ENCODE measurements at places on chromosomes 5 and 9.

DNA sequence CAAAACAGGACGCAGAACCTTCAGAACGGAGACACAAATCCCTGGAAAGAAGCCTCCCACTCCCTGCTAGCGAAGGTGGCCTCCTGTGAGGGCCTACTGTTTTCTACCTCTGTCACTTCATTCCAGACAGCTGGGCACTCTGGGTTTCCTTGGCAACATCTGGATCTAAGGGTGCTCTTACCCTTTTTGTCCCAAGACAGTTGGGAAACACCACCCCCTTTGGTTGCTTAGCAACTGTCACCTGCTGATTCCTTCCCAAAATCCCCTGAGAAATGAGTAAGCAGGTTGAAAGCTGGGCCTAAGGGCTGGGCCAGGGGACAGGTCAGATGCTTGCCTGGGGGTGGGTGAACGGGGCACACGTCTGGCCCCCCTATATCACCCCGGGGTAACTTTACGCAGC is 29.4 kb downstream of the NANS start:
- no peak for DNase-seq

DNA sequence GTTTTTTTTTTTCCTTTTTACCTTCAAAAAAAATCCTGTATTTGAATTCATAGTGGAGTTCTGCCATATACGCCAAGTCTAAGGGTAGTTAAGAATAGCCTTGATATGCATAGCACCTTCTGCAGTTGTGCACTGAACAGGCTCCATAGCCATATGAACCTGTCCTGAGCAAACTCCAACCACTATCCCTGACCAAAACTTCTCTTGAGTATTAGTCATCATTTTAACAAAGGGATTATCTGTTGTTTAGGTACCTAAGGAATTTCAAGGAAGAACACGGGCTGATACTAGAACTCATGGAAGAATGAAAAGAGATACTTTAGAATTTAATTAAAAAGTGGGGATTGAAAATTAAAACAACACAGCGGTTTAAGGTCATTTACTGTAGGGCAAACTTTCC is 1.9 kb upstream of the FBXO38 start:
- no peak for DNase-seq

GRCh38 chr9:34520505-34521385 is 2.0 kb downstream of the ENHO start:
- no peak for DNase-seq

DNA sequence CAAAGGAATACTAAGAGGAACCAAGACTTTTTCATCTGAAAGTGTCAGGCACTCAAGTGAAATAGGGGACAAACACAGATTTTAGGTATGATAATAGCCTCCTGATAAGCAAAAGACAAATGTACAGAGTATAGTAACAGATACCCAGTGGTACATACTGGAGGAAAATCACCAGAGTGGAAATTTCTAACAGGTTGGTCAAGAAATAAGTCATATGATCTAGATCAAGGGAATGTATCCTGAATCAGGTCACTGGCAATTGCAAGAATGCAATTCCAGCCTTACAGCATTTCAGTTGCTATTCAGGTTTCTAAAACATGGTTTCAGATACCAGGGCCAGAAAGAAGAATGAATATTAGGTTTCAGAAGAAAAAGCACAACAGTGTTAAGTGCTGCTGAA is 82.2 kb upstream of the SLCO6A1 start:
- no peak for DNase-seq

DNA sequence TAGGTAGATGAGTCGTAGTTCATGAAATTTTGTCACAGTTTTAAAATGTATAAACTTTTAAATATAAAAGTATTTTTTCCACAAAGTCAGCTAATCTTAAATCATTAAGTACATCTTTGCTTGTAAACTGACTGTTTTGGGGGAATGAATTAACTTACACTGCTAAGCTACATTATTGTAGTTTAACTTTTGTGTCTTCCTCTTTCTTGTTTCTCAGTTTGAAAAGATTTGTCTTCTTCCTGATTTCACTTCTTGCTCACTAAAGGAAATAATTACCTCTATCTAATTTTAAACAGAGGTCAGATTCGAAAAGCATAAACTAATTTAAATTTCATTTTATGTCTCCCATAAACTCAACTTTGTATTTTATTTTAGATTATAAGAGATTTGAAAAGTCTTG is 5.7 kb downstream of the NIPSNAP3B start:
- DNase-seq: no peak

- DNase-seq: no peak
Measured at GRCh38 chr5:172841256-172841655, 7.2 kb downstream of the ERGIC1 start.

DNA sequence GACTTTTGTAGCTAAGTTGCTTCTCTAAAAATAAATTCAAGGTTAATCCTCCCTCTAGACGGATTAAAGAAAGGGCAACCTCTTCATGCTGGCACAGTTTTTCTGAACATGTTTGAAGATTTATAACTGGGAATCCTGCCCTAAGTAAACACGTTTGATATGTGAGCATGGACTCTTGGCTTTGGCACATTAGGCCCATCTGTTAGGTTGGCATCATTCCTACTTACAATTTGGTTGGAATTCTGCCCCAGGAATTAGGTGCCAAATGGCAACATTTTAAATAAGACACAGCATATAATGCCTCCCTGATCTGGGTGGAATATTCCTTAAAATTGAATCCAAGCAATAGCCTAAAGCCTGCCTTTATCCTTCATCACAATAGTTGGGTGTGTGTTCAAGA is 372.3 kb upstream of the CDH18 start:
- DNase-seq: no peak

DNA sequence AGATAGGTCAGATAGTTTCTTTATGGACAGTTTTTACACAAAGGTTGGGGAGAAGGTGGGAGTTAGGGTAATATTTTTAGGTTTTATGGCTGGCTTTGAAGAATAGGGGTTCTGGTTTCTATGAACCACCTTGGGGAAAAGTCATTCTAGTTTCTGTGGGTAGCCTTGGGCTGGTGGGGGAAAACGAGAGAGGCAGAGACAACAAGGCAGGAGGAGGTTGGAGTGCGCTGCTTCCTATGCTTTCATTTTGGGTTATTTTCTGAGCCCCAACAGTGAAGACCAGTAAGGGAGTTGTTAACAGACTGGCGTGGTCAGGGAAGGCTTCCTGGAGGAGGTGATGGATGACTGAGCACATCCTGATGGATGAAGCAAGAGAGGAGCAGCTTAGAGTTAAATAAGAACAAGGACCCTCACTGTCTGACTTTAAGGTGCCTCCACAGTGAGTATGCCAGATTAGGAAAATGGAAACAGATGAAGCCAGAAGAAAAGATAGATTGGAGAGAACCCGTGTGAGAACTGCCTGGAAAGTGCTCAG is 81.9 kb downstream of the PDZD2 start:
- no peak for DNase-seq

GRCh38 chr5:79157305-79157704 is 45.7 kb downstream of the BHMT start:
- no peak for DNase-seq

GRCh38 chr9:80062567-80062966 is 490.8 kb downstream of the TLE4 start:
- DNase-seq: no peak

- DNase-seq: no peak
Measured at GRCh38 chr9:93031629-93032430, 26.7 kb upstream of the SUSD3 start.

DNA sequence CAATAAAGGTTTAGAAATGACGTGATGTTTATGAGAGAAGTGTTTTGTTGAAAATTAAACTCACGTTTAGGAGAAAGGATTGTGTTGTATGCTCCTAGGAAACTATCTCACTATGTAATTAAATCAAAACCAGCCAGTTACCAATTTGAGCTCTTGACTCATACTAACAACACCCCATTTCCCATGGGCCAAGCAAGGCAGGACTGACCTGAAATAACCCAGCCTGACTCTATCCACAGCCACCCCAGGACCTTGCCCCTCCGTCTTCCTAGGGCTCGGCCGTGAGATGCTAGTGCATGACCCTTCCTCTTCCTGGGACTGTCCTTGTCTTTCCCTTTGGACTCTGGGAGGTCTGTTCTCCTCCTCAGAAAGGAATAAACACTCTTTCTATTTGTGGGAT is 16.4 kb downstream of the TLR4 start:
- no peak for DNase-seq

DNA sequence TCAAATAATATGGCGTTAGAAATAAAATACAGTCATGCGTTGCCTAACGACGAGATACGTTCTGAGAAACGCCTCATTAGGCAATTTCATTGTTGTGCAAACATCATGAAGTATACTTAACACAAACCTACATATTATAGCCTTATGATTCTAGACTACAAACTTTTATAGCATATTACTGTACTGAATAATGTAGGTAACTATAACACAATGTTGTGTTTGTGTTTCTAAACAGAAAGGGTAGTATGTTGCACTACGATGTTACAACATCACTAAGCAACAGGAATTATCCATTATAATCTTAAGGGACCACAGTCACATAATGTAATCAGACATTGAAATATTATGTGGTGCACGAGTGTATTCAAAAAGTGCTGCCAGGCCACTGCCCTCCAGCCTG is 3.0 kb upstream of the SMC2 start:
- no peak for DNase-seq

DNA sequence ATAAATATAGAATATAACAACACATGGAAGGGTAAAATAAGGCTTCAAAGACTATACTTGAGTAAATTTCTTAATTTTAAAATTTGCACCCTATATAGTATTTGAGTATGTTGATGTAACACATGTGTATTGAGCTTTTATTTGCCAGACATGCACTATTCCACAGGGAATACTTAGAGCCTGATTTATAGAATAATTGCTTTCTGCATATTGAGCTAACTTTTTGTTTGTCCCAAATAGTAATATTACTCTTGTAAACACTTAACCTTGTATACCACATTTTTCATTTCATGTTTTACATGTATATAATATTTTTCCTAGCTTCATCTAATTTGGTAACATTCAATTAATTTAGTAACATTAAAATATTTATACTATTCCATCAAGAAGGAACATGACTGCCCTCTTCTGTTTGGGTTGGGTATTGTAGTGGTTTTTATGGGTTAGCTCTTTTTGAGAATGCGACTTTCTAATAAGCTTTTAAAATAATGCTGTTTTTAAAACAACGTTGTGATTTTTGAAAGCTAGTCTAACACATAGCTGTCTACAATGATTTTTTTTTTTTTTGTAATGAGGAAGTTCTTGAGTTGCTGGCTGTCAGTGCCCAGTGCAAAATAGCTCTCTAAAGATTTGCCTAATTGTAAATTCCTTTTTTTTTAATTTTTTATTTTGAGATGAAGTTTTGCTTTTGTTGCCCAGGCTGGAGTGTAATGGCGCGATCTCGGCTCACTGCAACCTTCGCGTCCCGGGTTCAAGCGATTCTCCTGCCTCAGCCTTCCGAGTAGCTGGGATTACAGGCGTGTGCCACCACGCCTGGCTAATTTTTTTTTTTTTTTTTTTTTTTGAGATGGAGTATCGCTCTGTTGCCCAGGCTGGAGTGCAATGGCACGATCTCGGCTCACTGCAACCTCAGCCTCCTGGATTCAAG is 4.8 kb downstream of the SUB1 start:
- no peak for DNase-seq

DNA sequence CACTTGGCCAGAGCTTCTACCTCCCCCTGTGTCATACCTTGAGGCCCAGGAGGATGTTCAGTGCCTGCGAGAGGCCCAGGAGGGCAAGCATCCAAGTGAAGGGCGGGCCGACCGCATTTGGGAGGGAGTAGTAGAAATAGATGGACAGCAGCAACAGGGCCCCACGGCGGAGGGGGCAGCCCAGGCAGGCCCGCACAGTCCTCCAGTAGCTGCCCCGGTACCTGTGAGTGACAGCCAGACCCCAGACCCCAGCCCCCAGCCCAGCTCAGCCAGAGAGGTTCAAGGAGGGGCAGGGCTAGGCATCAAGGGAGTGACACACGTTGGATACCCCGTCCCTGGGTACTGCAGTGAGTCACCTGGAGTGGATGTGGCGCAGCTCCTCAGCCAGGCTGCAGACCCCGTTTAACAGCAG is 1.4 kb downstream of the STING1 start:
- DNase-seq: no peak

DNA sequence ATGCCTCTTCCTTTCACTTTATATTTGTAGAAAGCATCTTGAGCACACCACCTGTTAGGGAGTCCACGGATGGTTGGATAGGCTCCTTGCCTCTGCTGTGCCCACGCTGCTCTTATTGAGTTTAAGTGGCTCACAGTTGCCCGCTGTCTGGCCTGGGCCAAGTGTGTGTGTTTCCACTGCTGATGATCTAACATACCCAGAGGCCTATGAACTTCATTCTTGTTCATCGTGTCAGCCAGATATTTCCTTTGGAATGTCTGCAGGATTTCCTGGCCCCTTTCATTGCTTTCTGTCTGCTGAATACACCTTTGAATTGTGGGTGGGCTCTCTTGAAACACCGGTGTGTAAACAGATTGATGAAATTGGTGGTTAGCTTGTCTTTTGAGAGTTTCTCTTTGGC is 46.6 kb downstream of the MVB12B start:
- DNase-seq: no peak

All from T-helper 2 cell treated with Interferon-gamma antibody and Interleukin-4, amounts not matched to agents 5 μg/mL and 100 μg/mL, for 36 hours (primary cell).